Cardiac septum (tissue), 1 donor: ENCODE measurements at places on chromosomes 16 and 17. TPM values are rescaled to one million over a fixed set of nuclear protein-coding genes. Genes with fewer than 3 reads are reported as not detected.
A peak's percentile ranks its signal among the peaks of the same experiment; 100 is the strongest.

- DNase-seq, result no peak
Measured at GRCh38 chr17:39090908-39091665, 60.4 kb downstream of the PLXDC1 start.

ABCA8 gene
- total RNA-seq, result 25.4 TPM

GRCh38 chr17:34586346-34586846 is 7.0 kb downstream of the TMEM132E start:
- DNase-seq, result no peak

GRCh38 chr17:71975331-71975801 is 145.5 kb upstream of the SOX9 start:
- no peak for DNase-seq

- DNase-seq, result peak; percentile 82
Measured at GRCh38 chr17:77433385-77434135, 292.8 kb downstream of the SEC14L1 start.

- no peak for DNase-seq
Measured at GRCh38 chr17:17815062-17815406, 21.8 kb downstream of the SREBF1 start.

DNA sequence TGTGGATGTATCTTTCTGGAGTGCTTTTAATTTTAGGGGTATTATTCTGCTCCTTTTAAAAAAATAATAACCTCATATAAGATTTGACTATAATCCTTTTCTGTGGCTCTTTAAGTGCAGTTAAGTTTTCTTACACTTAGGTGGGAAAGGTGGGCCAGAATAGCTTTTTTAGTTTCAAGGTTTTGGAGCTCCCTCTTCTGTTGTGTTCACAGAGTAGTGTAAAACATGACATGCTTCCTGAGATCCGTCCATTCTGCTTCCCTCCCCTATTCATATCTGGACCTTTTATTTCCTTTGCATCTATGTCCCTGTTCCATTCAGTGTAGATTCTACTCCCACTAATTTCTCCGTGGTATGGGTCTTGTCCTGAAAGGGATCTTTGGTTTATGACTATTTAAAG is 12.8 kb downstream of the LRRC36 start:
- DNase-seq, result no peak

DNA sequence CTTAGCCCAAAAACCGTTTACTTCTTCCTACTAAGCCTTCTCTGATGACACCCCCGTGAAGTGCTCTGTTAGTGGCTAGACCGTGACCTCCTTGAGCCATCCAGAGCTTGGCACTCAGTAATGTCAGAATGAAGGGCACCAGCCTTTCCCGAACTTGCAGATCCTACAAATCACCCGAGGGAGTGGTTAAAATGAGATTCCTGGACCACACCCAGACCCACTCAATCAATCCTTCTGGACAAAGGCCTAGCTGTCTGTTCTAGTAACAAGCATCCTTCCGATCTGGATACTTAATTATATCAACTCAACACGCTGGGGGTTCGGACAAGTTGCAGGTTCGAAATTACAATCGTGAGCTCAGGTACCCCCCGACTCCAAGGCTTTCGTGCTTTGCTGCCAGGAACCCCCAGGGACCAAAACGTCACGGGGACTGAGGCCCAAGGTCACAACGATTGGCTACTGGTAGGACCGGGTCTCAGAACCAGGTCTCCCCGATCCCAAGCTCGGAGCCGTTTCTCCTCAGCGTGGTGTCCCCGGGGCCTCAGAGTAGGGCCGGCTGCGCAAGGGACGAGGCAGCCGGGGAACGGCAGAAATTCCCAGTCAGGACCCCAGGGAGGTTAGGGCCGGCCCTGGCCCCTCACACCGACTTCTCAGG is 527 bp downstream of the CIAPIN1 start:
- no peak for DNase-seq

DNA sequence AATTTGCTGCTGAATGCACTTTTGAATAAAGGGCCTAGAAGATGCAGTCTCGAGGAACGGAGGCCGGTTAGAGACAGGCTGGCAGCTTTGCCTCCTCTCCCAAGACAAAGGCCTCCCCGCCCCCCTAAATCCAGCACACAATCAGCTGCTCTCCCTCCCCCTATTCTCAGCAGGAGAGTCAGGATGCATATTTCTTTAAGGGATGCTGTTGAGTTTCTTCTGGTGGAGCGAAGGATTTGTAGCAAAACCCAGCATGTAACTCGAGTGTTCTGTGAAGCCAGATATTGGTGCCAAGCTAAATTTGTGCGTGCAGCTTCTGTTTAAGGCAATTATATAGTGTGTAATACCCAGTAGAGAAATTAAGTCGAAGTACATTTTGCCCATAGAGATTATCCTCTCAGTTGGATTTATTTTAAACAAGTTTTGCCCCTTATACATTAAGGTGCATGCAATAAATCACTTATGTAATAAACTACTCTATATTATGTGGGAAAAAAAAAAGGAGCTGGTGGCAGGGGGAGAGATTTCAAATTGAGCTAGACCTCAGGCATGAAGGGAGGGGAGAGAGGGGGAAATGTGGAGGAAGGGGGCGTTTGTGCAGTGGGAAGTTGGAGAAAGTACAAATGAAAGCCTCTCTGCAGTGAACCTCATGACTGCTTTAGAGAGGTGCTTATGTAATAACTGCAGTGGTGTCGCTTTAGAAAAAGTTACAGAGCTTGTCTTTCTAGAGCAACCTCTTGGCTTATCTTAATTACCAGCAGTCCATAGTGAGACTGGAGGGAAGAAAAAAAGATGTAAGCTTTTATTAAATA is 599.2 kb downstream of the MAF start:
- DNase-seq, result no peak

EXOC3L1 gene
- total RNA-seq, result 2.8 TPM

- DNase-seq, result no peak
Measured at GRCh38 chr17:58227733-58228132, 8.7 kb upstream of the MKS1 start.

DNA sequence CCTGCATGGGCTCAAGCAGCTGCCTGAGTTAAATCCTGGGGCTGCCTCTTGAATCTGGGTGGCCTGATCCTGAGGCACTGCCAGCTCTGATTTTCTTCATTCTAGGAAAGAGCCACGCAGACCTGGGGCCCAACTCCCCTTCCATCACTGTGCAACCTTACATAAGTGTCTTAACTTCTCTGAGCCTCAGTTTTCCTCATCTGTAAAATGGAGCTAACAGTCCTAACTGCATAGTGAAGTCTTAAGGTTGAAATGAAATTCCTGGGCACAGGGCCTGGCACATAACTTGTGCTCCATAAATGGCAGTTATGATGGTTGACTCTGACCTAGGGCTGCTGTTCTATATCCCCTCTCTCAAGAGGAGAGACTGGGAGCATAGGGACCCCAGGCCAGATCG is 236.6 kb downstream of the GSG1L start:
- DNase-seq, result no peak

DNA sequence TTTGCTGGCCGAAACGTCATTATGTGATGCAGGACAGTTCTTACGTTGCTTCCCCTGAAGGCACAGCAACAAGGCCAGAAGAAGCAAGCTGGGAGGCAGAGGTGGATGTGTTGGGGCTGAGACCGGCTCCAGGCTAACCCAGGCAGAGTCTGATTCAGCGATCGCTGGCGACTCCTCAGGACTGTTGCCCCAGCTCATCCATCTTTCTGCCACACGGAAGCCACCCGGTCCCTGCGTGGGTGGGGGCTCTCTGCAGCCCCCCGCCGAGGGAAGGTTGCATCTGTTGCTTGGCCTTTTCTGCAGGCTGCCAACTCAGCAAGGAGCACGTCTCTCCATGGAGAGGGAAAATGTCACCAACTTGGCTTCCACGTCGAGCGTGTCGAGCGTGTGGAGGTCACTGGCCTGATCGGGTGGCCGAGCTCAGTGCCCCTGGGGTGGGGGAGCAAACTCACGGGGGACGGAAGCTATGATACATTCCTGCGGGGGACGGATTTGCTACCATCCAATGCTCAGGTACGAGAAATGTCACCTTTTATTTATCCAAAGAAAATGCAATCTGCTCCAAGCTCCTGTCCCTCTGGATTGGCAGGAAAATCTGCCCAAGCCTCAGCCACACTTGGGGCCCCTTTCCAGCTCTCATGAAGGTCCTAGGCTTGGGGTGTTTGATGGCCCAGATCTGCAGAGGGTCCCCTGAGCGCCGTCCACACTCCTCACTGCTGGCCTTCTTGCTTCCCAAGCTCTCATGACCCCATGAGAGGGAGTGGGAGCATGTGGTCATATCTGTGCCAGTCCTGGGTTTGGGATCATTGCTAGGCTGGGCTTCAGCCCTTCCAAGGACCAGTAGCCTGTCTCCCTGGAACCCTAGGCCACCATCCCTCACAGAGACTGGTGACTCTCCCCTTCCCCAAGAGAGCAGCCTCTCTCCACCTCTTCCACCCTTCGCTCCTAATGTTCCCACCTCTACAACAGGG is 69.4 kb downstream of the RPH3AL start:
- DNase-seq, result peak; percentile 66

NEUROD2 gene
- total RNA-seq, result 0.08 TPM

- DNase-seq, result no peak
Measured at GRCh38 chr17:8109661-8110455, 8.5 kb downstream of the ALOXE3 start.

- no peak for DNase-seq
Measured at GRCh38 chr17:58329810-58330537, 1.4 kb upstream of the TSPOAP1 start.

MEOX1 gene
- 19.8 TPM for total RNA-seq

DNA sequence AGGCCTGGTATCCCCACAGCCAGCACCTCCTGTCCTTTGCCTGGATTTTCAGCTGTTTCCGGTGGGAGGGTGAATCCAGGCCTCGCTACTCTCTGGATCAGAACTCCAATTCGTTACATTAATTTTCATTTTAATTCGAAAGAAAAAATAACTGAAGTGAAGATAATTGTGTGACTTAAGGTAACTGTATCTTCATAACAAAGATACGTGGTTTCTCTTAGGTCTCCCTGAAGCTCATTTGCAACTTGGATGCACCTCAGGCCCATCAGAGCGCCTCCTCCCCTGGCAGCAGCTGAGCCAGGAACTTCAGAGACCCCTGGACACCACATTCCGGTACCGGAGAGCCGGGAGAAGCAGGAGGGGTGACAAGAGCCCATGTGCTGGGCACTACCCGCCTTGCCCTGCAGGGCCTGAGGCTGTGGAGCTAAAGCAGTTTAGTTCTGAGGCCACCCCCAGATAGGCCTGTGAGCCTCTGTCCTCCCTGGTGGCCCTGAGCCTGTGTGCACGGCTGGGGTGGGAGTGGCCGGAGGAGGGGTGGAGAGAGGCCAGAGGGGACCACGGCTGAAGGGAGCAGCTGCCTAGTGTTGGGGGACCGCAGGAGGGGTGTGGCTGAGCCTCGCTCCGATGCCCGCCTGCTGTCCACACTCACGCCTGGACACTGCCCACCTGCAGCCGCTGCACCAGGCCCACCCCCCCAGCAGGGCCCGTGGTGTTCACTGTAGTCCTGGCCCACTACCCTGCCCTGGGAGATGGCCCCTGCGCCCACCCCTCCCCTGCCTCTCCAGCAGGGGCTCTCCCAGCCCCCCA is 11.4 kb upstream of the DUS1L start:
- DNase-seq, result no peak

DNA sequence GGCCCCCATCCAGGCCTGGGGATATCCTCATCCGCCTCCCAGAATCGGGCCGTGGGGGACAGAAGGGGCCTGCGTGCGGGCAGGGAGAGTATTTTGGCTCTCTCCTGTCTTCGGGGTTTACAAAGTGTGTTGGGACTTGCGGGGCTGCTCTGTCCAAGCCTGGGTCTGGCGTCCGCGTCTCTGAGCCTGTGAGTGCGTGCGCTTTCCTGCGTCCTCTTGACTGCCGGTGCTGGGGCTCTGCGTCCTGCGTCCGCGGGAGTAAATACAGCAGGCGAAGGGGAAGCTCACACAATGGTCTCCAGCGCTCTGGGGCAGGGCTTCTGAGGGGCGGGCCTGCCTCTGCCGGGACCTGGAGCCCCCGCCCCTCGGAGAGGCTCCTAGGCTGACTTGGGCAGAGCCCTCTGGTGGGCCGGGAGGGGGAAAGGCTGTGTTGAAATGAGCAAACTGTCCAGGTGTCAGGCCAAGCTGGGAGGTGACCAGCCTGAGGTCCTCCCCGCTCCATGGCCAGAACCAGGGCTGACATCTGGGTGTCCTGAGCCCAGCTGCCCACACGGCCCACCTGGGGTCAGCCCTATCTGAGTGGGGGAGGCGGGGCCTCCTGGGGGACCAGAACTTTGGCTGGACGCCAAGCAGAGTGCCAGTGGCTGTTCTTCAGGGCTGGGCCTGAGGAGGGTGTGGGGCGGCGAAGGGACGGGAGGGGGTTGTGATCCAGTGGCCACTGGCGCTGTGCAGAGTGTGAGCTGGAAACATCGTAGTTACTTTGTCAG is 233.6 kb downstream of the SEC14L1 start:
- peak; percentile 92 for DNase-seq

GPR139 gene
- not detected for total RNA-seq

DNA sequence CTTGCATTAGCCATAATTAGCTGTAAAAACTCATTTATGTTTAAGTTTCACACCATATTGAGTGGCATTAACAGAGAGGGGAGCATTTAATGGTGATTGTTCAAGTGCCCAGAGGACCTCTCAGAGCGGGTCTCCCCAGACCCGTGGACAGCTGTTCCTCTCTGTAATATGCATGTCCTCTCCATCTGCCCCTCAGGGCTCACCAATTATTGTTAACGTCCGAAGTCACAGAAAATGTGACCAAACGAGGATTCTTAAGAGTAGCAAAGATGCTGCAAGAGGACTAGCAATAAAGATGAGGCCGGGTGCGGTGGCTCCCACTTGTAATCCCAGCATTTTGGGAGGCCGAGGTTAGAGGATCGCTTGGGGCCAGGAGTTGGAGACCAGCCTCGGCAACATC is 130.2 kb downstream of the CPPED1 start:
- DNase-seq, result no peak

CLDN9 gene
- total RNA-seq, result 2.3 TPM

IGSF6 gene
- total RNA-seq, result 2.3 TPM

MYH3 gene
- 1.5 TPM for total RNA-seq

CCL16 gene
- total RNA-seq, result not detected

- no peak for DNase-seq
Measured at GRCh38 chr17:77163001-77163400, 22.2 kb downstream of the SEC14L1 start.

DNA sequence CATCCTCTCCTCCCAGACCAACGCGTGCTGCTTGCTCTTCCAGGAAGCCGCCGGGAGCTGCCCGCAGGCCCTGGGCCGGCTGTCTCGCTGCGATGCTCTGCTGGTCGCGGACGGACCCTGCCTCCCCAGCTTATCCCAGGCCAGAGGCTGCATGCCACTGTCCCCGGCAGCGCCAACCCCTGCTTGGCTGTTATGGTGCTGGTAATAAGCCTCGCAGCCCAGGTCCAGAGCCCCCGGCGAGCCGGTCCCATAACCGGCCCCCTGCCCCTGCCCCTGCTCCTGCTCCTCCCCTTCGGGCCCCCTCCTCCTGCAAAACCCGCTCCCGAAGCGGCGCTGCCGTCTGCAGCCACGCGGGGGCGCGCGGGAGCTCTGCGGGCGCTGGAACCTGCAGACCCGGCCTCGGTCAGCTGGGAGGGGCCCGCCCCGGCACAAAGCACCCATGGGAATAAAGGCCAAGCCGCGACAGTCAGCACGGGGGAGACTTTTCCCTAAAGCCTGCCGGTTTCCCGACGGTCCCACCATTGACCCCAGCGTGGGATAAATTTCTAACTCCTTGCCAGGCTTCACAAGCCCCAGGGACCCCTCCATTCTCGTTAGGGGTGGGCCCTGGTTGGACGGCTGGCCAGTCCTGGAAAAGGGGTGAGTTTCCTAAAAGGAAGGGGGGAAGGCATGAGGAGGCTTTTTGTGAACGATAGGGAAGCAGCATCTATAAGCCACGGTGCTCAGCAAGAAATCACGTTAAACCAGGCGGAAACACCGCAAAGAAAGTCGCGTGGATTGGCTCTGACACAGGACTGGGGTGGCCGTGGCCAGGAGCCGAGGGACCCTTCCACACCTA is 11.2 kb downstream of the ENPP7 start:
- peak; percentile 89 for DNase-seq
